ENCODE measurements at places on chromosomes 7 and 10. TPM values are rescaled to one million over a fixed set of nuclear protein-coding genes. Genes with fewer than 3 reads are reported as not detected.

DNAJC1 gene
- 28.9 TPM for total RNA-seq

ATP6V0A4 gene
- not detected for total RNA-seq

KLF14 gene
- total RNA-seq: not detected

GLI3 gene
- total RNA-seq: 2.0 TPM
